ENCODE measurements at places on chromosomes 5 and 9.

DNA sequence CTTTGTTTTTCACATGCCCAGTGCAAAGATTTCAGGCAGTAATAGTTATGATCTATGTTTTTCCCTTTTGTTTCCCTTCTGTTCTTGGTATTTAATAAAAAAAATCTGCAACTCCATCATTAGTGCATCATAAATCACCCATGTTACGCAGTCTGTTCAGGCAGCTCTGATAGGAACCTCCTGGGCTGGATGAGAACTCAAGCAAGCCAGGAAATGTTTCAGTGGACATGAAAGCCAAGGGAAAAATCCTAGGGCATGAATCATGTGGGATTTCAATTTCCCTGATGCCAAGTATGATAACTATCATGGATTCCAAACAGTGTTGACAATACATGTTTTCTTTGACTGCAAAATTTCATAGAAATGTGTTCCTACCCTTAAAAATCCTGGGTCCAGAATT, 119.7 kb upstream of the TARS1 start:
- no peak for DNase-seq

DNA sequence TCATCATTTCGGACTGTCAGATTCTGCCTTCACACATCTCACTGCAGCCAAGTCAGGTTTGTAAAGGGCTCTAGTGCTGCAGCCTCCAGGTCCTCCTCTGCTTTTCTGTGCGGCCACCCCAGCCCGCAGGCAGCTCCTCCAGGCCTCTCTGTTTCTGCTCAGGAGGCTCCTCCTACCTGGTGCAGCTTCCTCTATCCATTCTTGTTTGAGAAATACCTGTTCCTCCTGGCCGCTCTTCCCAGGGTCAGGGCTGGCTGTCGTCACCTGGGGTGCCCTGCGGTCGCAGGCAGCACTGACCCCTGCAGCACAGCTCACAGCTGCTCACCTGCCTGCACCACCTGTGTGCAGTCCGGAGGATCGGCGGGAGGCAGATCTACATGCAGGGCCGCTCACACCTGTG, 387.7 kb upstream of the IRX4 start:
- no peak for DNase-seq

DNA sequence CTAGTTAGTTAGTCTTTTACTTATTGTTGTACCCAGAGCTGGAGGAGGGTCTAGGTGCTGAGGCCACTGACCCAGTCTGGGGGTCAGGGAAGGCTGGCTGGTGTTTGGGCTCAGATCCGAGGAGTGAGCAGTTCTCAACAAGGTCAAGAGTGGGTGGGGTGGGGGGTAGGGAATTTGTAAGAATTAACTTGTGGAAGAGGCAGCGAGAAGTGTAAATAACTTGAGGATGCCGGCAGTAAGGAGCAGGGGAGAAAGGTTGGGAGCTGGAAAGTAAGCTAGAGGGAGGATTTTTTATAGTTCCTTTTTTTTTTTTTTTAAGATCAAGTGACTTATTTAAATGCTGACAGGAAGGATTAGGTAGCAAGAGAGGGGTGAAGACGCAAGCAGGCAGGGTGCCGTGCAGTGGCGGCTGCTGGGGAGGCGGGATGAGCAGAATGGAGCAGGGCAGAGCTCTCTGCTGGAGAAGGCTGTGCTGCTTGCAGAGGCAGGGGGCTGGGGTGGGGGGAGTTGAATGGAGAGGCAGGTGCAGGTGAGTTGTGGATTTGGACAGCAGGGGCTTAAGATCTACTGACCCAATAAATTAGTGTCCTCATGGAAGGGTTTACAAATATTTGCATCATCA, 35.3 kb upstream of the SMIM32 start:
- DNase-seq = no peak

- no peak for DNase-seq
Measured at GRCh38 chr9:108105885-108106284, 616.3 kb upstream of the KLF4 start.
